Mucosa of gallbladder (tissue), 1 donor: ENCODE measurements at places on chromosomes 1 and 21. TPM values are rescaled to one million over a fixed set of nuclear protein-coding genes. Genes with fewer than 3 reads are reported as not detected.

GRCh38 chr1:156616463-156616862, 2.8 kb upstream of the HAPLN2 start:
- DNase-seq: no peak

- DNase-seq: no peak
Observed at GRCh38 chr1:7513081-7513480, 258.0 kb upstream of the VAMP3 start.

DNA sequence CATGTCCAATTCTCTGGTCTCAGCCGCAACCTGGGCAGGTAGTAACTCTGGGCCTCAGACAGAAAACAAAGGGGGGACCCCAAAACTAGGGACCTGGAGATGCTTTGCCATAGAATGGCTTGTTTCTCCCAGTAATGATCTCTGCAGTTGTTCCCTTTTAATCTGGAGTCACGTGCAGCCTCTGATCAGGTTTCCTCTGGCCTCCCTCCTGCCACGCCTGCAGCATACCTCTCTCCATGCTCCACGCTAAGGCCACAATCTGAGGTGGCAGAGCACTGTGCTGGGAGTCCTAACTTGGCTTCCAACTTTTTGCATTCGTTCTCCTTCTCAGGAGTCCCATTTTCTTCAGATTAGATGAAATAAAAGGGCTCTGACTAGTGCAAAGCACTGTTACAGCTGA, 1.9 kb downstream of the PABPC4 start:
- DNase-seq: peak; percentile 42

GRCh38 chr21:41755258-41755933, 11.5 kb downstream of the RIPK4 start:
- DNase-seq: no peak

GRCh38 chr1:159699653-159700052, 14.7 kb downstream of the CRP start:
- DNase-seq: no peak

- DNase-seq: no peak
Observed at GRCh38 chr1:174966008-174966572, 33.7 kb upstream of the CACYBP start.

DNA sequence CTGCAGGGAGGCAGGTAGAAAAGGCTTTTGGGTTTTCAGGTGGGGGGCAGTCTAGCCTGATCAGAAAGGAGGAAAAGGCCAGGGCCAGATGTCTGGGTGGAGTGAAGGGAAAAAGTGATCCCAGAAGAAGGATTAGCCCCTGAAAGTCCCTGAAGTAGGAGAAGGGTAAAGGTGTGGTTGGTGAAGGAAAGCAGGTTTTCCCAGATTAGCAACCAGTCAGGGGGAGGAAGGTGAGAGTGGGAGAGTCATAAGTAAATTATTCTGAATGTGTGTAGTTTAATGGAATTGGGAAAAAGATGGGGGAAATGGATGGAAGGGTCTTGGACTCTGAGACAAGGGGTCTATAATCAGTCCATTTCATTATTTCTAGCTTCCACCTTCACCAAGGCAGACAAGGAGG, 647 bp upstream of the SPRR1A start:
- no peak for DNase-seq

DNA sequence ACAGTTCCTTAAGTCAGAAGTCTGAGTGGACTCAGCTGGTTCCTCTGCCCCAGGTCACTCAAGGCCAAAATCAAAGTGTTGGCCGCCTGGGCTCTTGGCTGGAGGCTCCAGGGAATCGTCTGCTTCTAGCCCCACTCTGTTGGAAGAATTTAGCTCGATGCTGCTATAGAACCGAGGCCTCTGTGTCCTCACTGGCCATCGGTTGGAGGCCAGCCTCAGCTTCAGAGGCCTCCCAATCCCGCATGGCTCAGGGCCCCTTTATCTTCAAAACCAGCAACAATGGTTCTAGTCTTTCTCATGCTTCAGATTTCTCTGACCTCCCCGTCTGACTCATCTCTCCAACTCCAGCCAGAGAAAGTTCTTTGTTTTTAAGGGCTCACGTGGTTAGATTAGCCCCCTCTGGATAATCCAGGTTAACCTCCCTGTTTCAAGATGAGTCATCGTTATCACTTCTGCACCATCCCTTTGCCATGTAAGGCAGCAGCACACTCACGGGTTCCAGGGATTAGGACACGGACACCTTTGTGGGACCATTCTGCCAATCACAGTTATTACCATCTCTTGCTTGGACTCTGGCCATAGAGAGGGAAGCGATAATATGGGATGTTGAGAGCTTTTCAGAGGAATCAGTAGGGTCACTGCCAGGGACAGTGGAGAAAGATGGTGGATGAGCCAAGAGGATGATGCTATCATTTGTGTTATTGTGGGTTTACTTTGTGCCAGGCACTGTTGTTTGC, 13.6 kb downstream of the FHAD1 start:
- no peak for DNase-seq

- no peak for DNase-seq
Observed at GRCh38 chr1:5822266-5822665, 170.0 kb downstream of the NPHP4 start.

DNA sequence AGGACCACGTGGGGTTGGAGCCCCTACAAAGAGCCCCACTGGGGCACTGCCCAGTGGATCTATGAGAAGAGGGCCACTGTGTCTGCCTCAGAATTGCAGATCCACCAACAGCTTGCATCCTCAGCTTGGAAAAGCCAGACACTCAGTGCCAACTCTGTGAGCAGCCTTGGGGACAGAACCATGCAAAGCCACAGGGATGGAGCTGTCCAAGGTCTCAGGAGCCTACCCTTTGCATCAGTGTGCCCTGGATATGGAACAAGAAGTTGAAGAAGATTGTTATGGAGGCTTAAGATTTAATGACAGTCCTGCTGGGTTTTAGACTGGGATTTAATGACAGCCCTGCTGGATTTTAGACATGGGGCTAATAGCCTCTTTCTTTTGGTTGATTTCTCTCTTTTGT, 1670.9 kb downstream of the PLA2G4A start:
- no peak for DNase-seq

DNA sequence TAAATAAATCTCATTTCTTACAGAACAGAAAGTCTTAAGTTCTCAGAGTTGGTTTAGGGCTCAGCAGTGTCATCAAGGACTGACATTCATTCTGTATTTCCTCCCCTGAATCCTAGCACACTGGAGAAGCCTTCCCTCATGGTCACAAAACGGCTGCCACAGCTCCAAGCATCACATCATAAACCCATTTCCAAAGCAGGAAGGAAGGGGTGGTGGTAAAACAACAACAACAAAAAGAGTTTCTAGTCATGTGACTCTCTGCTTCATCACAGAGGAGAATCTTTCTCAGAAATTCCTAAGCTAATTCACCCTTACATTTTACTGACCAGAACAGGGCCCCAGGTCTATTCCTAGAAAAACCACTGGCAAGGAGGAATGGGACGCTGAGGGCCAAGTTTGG, 210.3 kb downstream of the KAZN start:
- no peak for DNase-seq

GRCh38 chr1:145978471-145978853, 14.0 kb downstream of the POLR3GL start:
- DNase-seq: no peak

- no peak for DNase-seq
Observed at GRCh38 chr1:67604778-67605177, 80.2 kb upstream of the GADD45A start.

- no peak for DNase-seq
Observed at GRCh38 chr21:31158789-31159581, 120.7 kb upstream of the KRTAP19-8 start.

GRCh38 chr1:2413495-2414296, 1.3 kb upstream of the PEX10 start:
- no peak for DNase-seq

- no peak for DNase-seq
Observed at GRCh38 chr21:33492571-33492970, 1.1 kb upstream of the DNAJC28 start.

DNA sequence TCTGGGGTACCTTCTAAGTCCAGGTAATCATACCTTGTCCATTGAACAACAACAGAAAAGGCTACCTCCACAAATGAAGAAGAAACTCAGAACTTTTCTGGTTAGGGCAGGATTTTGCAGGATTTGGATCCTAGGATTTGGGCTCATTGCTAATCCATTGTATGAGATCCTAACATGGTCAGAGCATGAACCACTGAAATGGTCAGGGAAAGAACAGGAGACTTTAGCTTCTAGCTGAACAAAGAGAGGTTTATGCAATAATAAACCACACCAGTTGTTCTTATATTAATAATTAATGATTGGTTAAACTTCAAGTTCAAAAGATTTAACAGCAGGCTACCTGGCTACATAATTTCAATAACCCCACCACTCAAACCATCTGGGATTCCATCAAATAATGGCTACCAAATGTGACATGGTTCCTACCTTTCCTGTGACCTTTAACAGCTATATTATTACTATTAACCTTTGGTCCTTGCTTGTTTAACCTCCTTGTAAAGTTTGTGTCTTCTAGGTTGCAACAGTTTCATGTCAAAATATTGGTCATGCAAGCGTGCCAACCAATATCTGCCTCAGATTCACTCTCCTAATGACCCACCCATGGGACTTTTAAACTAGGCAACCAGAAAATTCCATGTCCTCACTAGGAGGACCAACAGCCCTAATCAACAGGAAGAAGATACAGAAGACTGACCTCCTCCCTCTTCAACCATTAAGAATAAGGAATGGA, 60.6 kb upstream of the USH2A start:
- no peak for DNase-seq

GRCh38 chr1:109901524-109902145, 9.0 kb upstream of the CSF1 start:
- peak; percentile 83 for DNase-seq

GRCh38 chr1:245409341-245410195, 254.8 kb downstream of the KIF26B start:
- no peak for DNase-seq

DNA sequence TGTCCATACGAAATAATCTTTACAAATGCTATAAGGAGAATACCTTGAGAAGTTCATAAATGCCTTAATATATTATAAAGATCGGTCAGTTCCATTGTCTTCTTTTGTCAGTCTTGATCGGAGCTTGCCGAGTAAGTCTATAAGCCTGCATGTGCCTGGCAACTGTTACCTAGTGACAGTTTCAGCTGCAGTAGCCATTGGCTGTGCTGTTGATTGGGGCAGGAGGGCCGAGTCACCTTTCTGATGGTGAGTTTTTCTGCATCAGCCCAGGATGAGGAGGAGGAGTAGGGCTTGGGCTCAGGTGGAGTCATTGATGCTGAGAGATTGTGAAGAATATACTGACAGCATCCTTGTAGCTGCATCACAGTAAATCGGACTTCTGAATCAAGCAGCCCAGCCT, 1.9 kb upstream of the GPR52 start:
- no peak for DNase-seq

GRCh38 chr1:65026235-65026634, 59.9 kb upstream of the JAK1 start:
- no peak for DNase-seq

- no peak for DNase-seq
Observed at GRCh38 chr1:214312530-214313051, 31.6 kb downstream of the SMYD2 start.

DNA sequence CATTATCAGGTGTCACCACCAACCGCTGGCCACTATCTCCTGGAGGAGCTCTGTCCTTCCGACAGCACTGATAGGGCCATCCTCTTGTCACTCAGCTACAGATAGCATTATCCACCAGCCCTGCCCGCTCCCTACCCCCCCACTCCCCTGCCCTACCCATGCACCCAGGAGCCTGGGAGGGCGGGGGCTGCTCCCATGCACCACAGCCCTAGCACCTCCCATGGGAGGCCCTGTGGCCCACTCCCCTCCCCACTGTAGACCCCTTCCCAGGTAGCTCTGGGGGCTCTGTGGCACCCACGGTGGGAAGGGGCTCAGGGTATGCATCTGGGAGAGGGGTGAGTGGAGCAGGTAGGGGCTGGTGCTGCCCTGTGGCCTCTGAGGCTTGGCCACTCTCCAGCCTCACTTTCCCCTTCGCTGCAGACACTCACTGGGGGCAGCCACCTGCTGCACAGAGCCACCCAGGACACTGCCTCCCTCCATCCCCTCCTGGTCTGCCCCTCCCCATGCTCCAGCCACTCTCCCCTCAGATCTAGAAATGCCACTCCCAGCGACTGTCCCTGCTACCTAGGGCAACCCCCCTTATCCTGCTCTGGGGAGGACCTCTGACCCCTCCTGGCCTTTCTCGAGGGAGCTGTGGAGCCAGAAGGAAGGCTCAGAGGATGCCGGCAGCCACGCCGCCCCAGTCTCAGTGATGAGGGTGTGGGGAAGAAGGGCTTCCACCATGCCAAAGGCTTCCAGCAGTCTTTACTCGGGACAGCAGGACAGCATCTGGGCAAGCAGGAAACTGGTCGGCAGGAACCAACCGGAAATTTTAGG, 58.5 kb downstream of the WNT9A start:
- no peak for DNase-seq

IL19 gene
- total RNA-seq: not detected

SLC1A7 gene
- 21.1 TPM for total RNA-seq

C1orf226 gene
- total RNA-seq: 31.4 TPM

SYDE2 gene
- total RNA-seq: 19.8 TPM

CNIH3 gene
- 1.5 TPM for total RNA-seq

TNNI3K gene
- total RNA-seq: 1.3 TPM
